Islet precursor cell (in vitro differentiated cells): ENCODE measurements at places on chromosomes 12 and 14.

DNA sequence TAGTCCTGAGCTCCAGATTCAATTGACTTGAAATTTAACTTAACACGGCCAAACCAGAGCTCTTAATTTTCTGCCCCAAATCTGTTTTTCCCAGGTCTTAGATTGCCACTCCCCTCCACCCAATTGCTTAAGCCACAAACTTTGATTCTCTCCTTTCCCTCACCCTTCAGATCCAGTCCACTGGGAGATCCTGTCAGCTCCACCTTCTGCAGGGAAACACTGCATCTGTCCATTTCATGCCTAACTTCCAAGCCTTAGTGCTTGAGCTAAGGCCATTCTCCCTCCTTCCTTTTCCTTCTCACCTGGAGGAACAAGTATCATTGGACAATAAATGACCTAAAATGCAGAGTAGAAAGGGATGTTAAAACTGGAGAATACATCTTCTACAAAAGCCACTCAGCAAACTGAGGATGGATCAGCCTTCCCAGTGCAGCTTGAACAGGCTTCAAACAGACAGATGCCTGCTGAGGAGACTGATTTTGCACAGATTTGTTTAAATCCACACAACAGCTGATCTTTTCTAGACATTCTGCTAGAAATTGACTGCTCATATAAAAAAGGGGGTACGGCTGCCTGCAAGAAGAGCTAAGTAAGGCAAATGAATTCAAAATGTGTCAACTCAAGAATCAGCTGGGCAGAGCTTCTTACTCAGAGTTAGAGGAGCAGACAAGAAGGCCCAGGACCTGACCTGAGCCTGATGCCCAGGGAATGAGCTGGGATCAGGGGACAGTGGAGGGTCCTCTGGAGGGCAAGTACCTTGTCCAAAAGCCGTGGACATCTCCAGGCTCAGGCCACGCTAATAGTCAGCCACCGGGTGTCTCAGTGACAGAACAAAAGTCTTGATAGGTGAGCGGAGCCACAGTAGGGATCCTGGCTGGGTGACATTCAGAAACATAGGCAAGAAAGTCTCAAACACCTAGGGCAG, 81.3 kb upstream of the RIC8B start:
- peak; percentile 51 for DNase-seq

DNA sequence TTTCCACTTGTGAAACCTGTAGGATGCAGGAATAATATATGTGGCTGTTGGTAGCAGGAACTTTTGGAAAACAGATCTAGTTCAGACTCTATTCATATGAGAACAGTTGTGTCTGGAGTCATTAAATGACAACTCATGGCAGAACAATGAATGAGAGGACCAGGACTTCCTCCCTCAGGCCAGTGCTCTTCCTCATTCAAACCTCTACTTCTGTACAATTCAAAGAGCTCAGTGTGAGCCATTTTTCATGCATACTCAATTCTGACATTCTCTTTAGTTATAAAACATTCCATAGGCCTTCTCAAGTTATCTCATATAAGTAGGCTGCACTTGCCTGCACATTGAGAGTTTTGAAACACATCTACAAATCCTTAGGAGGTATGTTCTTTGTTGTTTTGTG, 1526.6 kb upstream of the FLRT2 start:
- no peak for DNase-seq

- no peak for DNase-seq
Measured at GRCh38 chr14:68380329-68380741, 412.5 kb downstream of the ZFP36L1 start.

GRCh38 chr14:61528591-61529021, 166.7 kb upstream of the HIF1A start:
- DNase-seq, result peak; percentile 75

- DNase-seq, result no peak
Measured at GRCh38 chr14:73438993-73439392, 19.4 kb downstream of the NUMB start.

DNA sequence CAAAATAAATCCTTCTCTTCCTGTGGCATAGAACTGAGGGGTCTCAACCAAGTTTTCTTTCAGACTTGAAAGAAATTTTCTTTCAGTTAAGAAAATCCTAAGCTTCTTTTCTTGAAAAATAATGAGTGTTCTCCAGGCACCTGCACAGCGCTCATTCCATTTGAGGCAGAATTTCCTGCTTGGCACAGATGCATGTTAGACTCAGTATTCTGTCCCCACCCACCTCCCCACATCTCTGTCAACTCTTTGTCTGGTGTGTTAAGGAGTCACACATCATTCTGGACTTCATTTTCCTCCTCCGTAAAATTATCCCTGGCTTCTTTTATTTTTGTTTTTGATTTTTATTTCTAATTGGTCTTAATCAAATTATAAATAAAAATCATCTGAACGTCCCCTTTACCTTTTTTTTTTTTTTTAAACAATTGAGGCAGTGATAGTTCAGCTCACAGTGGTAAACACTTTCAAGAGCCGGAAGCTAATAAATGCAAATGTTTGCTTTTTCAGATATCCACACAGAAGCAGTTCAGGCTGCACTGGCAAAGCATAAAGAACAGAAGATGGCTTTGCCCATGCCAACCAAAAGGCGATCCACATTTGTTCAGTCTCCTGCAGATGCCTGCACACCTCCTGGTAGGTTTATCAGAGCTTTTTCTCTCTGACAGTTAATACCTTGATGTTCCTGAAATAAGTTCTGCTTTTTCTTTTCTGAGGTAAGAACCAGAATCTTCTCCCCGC, 104.0 kb upstream of the ATF1 start:
- no peak for DNase-seq

DNA sequence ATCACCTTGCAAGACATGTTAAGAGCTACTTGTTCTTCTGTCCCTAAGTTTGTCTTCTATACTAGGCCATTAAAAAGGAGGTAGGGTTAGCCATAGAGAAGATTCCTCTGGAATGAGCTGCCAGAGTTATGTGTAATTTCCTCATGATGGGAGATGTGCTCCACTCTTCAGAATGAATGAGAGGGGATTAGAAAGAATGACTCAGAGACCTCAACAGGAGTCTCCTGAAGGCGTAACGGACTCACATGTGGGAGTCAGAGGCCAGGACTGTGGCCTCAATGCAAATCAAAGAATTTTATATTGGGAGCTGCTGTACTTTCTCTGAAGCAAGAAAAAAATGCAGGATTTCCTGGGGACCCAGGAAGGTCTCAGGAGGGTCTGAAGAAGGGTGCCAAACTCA, 87.8 kb upstream of the ATXN7L3B start:
- peak; percentile 69 for DNase-seq

- no peak for DNase-seq
Measured at GRCh38 chr14:57943038-57943437, 77.1 kb upstream of the SLC35F4 start.

- no peak for DNase-seq
Measured at GRCh38 chr12:76276499-76277151, 71.6 kb downstream of the BBS10 start.

DNA sequence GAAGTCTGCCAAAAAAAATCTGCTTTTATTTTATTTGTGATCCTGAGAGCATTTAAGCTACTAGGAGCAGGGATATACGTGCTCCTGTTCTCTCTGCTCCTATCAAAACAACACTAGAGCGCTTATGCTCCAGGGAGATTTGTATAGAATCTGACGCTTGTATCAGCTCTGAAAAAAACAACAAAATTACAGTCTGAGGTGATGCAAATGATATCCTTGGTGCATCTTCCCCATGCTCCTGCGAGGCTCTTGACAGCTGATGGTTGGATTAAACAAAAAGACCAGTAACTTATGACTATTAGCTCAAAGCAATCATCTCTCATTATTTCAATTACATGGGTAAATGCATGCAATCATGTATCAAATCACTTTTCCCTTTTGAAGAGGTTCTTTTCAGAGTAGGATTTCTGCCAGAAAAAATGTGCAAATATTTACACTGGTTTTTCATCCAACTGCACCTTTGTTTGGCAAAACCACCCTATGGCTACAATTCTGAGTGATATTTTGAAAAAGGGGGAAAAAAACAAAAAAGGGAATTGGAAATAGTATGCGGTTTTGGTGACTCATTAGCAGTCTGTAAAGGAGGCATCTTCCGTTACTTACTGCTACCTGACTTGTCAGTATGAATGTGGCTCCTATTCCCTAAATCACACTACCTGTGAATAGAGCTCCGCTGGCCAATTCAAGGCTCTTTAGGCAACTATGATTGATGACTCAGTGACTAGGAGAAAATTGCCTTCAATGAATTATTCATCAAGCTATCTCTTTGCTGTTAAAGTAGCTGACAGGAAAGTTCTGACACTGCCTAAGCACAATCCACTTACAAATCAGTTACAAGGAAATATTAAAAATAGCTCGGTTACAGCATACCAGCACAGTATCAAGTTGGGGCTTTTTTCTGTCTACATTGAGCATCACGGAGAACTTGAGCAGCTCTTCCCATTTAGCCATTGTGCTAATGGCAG, 450.0 kb downstream of the FOXG1 start:
- DNase-seq, result no peak

DNA sequence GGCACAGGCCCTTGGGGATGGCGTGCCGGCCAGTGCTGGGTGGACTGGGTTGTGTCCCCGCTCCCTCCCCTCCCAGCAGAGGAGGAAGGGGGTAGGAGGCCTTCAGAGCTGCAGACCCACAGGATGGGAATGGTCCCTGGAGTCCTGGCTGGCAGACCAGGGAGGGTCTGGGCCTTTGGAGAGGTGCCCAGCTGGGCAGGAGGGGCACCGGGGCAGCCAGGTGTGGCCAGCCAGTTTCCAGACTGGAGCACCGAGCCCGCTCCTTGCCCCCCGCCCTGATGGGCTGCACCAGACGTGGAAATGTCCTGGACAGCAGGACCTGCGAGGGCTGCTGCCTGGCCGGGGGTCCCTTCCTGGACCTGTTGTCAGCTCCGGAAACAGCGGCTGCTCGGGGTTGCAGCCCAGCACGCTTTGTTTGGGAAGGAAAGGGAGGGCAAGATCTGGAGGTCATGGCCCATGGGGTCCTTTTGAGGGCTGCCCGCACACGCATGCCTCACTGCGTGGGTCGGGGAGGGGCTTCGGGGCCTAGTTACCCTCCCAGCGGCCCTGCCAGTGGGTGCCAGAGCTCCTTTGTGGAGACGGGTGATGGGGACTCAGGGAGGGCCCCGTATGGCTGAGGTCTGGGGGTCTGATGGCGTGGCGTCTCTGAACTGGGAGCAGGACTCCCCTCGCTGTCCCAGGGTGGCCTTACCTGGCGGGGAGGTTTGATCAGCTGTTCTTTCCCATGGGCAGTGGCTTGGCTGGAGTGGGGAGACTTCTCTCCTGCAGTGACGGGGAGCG, 9.1 kb downstream of the KIF26A start:
- peak; percentile 49 for DNase-seq

DNA sequence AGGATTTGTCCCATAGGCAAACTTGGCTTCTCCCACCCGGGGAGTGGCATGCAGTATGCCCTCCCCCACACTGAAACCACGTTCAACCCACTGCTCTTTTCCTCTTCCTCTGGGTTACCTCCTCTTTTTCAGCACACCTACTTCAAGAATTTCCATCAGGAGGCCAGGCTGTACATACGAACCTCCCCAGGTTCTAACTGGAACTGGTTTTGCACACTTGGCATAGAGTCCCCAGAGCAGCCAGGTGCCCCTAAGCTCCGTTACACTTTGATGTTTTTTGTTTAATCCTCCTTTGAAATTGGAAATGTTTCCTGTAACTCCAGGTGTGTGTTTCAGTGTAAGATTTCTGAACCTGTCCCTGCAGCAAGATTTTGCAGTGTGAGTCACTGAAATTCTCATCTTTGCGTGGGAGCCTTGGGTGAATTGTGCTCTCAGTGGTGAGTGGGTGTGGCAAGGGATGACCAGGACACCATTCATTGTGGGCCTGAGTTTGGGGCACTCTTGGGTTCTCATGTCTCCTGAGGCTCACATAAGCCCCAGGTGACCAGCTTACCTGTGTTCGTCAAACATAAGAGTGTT, 18.2 kb downstream of the CD9 start:
- DNase-seq, result no peak

DNA sequence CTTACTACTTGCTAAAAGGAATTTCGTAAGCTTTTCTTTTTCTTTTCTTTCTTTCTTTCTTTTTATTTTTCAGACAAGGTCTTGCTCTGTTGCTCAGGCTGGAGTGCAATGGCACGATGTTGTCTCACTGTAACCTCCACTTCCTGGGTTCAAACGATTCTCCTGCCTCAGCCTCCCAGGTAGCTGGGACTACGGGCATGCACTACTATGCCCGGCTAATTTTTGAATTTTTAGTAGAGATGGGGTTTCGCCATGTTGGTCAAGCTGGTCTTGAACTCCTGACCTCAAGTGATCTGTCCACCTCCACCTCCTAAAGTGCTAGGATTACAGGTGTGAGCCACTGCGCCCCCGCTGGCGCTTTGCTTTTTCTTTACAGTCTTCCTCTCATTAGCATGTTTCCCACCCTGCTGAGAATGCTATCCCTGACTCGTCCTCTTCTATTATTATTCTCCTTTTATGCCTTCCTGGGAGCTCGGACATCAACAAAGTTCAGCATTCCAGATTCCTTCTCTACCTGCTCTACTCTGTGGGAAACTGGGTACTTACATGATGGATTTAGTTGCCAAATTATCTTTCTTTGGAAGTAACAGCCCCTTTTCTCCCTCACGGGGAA, 3.1 kb downstream of the MTHFD1 start:
- peak; percentile 53 for DNase-seq

- DNase-seq, result peak; percentile 28
Measured at GRCh38 chr12:50753232-50753769, 10.6 kb upstream of the ATF1 start.

DNA sequence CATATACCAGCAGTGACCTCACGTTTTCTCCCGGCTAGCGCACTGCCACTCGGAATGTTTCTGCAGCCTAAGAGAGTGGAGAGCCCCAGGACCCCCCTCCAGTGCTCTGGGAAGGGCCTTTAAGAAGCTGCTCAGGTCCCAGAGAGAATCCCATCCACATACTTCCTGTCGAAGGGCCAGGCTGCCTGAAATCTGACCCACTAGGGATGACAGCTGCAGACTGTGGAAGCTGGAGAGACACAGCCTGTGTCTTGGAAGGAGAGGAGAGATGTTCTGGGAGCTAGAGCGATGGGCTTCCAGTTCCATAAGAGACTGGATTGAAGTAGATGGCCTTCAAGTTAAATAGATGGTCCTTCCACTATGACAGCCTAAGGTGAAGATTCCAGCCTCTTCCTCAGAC, 54.4 kb downstream of the IQSEC3 start:
- DNase-seq, result no peak

- DNase-seq, result no peak
Measured at GRCh38 chr12:91892081-91892855, 253.4 kb downstream of the BTG1 start.

DNA sequence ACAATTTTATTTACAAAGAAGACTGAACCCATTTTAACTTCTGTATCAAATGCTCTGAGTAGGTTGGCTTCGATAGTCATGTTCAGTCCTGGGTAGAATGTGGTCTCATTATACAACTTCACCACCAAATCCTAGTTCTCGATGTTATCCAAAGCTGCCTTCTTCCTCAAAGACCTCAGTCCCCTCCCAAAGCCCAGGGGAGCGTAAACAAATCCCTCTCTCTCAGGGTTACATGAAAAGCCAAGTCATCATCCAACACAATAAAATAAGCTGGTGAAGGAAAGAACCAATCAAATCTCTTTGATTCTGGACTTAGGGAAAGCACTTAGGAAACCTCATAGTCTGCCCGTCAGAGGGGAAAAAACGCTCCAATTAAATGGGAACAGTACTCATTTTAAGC, 9.1 kb downstream of the PTCSC3 start:
- no peak for DNase-seq
